ENCODE measurements at places on chromosomes 16 and 17. TPM values are rescaled to one million over a fixed set of nuclear protein-coding genes. Genes with fewer than 3 reads are reported as not detected.

GRCh38 chr16:9953908-9954570 lies 228.2 kb downstream of the GRIN2A start:
- DNase-seq = no peak

DNA sequence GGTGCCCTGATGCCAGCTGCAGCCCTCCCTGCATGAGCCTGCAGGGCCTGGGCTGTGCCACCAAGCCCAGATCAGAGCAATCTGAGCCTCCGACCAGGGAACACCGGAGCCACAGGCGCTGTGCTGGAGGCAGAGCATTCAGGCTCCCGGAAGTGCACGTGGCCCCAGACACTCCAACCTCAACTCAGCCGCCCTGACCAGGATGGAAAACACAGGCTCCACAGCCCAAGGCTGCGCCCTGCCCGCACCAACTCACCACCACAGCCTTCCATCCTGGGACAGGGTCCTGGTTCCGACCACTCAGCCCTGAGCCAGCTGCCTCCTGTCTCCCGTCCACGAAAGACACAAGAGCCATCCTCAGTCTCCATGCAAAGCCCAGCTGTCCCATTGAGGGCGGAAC lies 18.5 kb downstream of the LMF1 start:
- DNase-seq = no peak

DNA sequence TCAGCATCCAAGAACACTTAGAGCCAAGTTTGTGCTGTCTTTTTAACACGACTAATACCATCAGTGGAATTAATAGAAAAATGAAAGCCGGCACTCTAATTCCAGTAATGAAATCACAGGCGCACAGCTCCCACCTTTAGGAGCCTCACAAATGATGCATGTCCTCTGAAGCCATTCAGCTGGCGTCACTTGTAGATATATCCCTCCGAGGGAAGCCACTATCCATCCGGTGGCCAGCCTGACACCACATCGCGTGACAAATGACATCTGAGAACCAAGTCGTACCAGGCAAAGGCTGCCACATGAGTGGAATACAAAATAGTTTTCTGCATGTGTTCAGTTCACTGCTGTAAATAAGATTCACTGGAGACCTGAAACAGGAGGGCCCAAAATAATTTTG lies 205.6 kb downstream of the GRIN2A start:
- DNase-seq = no peak

DNA sequence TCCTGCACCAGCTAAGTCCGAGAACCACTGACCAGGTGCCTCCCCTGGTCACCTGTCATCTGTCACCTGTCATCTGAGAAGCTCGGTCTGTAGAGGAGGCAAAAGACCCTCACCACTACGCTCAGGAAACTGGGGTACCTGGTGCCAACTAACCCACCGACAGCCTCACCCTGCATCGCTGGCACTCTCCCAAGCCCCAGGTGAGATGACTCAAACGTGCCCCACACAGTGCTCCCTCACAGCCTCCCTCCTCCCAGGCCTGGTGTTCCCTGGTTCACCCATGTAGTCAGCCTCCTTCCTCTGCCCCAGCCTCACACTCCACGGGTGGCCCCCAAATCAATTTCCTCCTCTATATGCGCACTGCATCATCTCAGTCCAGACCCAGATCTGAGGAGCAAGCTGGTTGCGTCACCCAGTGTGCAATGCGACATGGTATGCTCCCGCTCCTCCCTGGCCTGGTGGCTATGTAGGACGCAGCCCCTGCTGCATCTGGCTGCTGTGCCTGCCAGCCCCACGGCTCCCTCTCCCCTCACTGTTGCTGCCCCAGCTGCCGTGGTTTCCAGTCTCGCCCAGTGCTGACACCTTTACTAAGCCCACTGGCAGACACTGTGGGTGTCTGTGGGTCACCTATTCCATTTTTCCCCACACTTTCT lies 68.3 kb downstream of the GTF3C1 start:
- DNase-seq = no peak

DNA sequence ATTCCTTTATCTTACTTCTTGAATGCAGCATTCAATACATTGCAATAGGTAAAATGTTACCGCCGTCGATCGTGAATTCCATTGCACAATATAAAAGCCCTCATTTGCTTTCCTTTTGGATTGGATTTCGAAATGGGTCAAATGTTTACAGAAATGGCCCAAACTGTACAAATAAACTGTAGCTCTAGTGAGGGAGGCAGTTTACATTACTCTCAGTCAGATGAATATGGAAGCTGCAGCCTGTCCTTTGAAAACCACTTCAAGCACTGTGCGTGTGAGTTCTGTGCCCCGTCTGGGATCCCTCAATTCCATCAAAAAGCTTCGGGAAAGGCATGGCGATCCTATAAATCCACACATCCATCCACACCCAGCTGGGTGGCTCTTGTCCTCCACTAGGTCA lies 258.6 kb upstream of the FOXF1 start:
- no peak for DNase-seq

DNA sequence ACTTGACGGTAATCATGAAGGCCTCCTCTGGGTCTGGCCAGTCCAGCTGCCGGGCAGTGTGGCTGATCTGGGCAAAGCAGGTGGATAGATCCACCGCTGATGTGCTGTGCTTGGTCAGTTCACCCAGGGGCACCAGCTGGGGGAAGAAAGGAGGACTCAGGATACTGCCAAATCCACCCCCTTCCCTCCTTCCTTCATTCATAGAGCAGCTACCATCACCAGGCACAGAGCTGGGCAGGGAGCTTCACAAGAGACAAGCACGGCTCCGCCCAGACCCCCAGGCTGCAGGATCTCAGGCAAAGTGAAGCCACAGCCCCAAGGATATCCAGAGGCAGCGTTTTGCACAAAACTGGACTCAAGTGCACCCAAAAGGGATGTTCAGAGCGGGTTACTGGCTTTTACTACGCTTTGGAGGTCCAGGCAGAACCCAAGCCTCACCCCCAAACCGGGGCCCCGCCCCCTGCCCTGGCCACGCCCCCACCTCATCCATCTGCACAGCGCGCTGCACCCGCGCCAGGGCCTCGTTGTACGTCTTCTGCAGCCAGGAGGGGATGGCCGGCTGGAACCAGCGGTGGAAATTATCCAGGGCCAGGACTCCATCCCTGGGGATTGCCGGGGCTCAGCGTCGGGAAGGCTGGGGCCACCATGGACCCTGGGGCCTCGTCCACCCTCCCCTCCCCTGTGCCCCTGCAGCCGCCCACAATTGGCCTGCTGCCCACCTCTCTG lies 9.1 kb downstream of the UNC13D start:
- no peak for DNase-seq

DNA sequence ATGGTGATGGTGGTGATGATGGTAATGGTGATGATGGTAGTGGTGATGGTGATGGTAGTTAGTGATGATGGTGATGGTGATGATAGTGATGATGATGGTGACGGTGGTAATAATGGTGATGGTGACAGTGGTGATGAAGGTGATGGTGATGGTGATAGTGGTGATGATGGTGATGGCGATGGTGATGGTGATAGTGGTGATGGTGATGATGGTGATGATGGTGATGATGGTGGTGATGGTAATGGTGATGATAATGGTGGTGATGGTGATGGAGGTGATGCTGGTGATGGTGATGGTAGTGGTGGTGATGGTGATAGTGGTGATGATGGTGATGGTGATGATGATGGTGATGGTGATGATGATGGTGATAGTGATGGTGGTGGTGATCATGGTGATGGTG lies 148.7 kb upstream of the TNRC6C start:
- DNase-seq = no peak

DNA sequence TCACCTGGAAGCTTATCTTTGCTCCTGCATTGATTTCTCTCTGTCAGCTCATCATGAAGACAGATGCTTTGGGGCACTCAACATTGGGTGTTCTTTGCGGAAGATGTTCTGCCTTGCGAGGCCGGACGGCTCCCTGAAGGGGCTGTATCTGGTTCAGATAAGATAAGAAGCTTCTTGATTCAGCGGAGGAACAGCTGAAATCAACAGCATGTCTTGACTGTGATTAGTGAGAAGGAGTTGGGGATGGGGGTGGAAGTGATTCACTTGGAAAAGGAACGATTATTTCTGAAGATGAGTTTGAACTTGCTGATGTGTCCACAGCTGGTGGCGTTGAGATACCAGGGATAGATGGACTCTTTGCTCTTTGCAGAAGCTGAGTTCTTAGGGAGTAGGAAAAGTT lies 126.9 kb upstream of the WSCD1 start:
- DNase-seq = no peak

DNA sequence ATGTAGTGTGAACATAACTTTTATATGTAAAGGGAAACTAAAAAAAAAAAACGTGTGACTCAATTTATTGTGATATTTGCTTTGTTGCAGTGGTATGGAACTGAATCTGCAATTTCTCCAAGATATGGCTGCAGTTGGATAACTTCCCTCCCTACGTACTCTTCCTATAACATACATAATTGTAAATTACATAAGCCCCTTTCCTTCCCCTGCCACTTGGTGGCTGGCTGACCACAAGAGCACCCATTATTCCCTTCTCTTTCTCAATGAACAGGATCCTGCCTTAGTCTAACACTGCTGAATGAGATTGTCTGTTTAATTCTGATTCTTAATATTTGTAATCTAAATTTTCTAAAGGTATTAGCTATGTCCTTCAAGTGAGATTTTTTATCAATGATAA lies 27.8 kb downstream of the CCL4 start:
- DNase-seq = no peak

GRCh38 chr17:55424893-55425540 lies 3.4 kb upstream of the MMD start:
- no peak for DNase-seq

DNA sequence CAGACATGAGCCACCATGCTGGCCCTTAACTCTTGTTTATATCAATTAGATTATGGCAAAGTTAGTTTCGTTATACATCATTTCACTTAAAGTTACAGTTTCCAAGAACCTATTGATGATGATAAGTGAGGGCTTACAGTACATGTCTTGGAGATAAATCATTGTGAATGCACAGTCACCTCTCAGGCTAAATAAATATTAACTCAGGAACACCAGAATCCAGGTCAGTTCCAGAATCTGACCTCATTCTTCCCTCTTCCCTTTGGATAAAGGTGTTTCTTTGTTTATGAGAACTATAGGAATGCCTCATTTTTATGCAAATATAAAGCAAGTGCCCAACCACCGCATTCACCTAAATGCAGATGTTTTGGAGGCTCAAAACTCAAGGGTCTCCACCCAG lies 48.4 kb upstream of the CRYM start:
- DNase-seq = no peak

GRCh38 chr17:16342979-16343378 lies 10.3 kb downstream of the CENPV start:
- DNase-seq = no peak

Gene KRTAP1-1
- not detected for total RNA-seq

Measured in hematopoietic multipotent progenitor cell (in vitro differentiated cells).